Fibroblast of the aortic adventitia (primary cell): ENCODE measurements at places on chromosomes 11 and 22. TPM values are rescaled to one million over a fixed set of nuclear protein-coding genes. Genes with fewer than 3 reads are reported as not detected.

Gene SCUBE1
- total RNA-seq = not detected in 2 replicates

Gene TRIM77
- not detected in 2 replicates for total RNA-seq

Gene GTSE1
- 1.3 and 13.4 TPM in 2 replicates for total RNA-seq

Gene PATE4
- total RNA-seq = not detected in 2 replicates

Gene KDELR3
- 22.1 and 183 TPM in 2 replicates for total RNA-seq

Gene CCDC73
- total RNA-seq = not detected in 2 replicates

Gene TEX54
- total RNA-seq = 0.54 TPM in 1 of 2 replicates, not detected in the other

Gene OR52H1
- total RNA-seq = 0.41 and 0.81 TPM in 2 replicates

Gene SEC14L2
- 5.8 and 14.8 TPM in 2 replicates for total RNA-seq
